Activated naive CD4-positive, alpha-beta T cell treated with anti-CD3 and anti-CD28 coated beads, Interleukin-2, amount 50 U/mL, for 72 hours (primary cell): ENCODE measurements at places on chromosomes 1 and 21.

GRCh38 chr1:15627343-15627988, 10.2 kb downstream of the DDI2 start:
- no peak for DNase-seq

- DNase-seq = no peak
These were observed 135.5 kb upstream of the GRIK3 start for GRCh38 chr1:37169743-37170275.

DNA sequence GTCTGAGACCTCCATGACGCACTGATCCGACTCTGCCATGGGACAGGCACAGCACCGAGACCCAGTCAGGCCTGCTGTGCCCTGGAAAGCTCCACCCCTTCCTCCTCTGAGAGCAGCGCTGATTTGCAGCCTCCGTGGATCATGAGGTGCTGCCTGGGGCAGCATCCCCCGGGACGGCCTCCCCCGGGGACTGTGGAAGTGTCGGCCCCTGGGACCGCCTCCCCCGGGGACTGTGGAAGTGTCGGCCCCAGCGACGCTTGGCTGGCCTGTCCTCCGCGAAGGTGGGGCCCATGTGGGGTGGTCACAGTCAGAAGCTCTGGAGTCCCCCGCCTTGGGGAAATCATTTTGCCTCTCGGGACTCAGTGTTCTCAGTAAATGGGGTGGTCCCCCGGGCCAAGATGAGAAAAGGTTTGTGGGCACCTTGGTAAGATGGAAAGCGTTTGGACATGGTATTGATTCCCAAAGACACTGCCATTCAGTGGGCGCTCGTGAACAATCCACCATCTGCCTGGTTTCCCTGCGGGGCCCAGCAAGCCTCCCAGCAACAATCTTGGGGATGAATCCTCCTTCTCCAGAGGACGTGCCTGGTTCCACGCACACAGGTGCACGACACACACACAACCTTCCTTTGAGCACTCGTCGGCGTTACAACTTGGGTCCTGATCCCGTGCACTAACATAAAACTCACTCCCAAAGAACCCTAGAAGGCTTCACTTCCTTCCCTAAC, 3.0 kb downstream of the TFF2 start:
- DNase-seq = no peak

GRCh38 chr1:24451746-24452145, 36.1 kb downstream of the NIPAL3 start:
- no peak for DNase-seq

GRCh38 chr21:35179990-35180540, 131.0 kb upstream of the RUNX1 start:
- DNase-seq = no peak

GRCh38 chr1:7076572-7076971, 291.3 kb downstream of the CAMTA1 start:
- DNase-seq = no peak

DNA sequence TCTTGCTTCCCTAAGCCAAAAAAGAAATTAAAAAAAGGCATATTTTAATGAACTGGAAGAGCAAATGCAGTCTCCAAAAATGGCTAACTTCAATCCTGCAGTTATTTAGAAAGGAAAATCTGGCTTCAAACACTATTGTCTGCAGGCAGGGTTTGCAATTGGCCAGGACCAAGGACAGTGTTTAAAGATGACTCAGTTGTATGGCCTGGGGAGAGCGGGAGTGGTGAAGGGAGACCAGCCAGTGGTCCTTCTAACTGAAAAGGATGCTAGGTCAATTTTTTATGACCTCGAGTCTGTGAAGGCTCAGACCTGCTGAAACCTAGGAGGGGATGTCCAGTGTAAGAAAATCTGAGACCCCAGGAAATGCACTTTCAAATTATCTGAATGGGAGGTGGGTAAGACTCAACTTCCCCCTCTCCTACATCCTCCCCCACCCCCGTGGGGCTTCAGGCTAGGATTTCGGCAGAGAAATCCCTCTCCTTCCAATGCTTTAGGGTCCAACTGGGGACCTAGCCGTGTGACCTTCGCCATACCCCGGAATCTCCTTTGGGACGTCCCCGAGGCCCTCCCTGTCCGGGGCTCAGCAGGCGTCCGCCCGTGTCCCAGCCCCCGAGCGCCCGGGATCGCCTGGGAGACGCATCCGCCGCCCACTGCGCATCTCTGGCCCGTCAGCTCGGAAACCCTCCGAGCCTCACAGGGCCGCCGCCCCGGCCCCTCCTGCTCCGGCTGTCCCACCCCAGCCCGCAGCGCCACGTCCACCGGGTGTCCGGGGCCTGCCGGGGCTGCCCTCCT, 602 bp upstream of the RIMKLA start:
- no peak for DNase-seq

DNA sequence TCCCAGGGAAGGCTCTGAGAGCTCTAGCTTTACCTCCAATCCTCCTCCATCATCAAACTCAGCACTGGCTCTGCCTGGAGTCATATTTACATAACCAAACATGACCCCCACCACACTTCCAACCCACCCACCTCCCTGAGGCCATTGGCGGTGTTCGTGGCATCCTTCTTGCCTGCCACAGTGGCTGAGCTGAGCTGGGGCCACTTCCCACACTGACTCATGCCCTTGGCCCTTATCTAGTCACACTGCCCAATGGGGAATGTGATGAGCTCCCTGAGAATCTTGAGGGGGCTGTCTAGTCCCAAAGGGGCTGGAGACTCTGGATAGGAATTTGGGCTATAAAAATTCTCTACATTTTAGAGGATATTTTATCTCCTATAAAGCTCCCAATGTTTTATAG, 230.9 kb upstream of the IRF2BP2 start:
- no peak for DNase-seq

DNA sequence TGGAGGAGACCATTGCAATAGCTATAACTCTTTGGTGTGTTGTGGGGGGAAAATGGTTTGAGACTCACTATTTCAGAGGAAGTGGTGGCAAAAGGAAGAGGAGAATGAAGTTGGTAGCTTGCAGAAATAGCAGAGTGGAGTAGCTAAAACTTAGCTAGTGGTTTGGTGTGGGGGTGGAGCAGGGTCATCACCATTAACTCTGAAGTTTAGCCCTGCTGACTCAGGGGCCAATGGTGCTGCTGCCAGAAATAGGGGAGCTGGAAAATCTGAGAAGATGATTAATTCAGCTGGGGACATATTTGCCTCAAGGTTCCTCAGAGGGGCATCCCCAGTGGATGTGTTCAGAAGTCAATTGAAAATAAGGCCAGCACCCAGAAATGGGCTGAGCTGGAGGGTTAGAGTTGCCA, 65.4 kb downstream of the RUNX1 start:
- DNase-seq = peak; percentile 53

DNA sequence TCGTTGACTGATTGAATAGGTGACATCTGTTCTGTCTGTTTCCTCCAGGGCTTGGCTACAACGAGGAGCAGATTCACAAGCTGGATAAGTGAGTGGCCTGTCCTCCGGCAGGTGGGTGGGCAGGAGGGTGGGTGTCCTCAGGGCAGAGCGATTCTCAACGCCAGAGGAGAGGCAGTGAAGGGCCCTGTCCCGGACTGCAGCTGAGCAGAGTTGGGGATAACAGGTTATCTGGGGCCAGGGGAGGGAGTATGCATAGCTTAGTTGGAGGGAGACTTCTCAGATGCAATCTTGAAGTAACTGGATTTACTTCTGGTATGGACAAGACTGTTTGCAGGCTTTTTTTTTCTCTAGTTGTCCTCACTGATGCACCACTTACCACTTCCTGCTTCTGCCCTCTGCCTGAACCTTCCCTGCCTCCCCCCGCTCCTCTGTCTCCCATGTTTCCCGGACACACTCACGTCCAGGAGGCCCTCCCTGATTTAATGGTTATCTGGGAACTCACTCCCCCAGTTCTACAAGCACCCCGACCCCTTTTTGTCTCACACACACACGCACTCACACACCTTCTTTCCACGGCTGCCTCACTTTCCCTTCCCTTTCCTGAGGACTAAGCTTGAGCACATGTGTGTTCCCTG, 16.4 kb upstream of the RASSF5 start:
- no peak for DNase-seq

- DNase-seq = no peak
These were observed 15.9 kb upstream of the CD58 start for GRCh38 chr1:116586741-116587143.

- no peak for DNase-seq
These were observed 9.0 kb downstream of the NPR1 start for GRCh38 chr1:153687346-153688125.

DNA sequence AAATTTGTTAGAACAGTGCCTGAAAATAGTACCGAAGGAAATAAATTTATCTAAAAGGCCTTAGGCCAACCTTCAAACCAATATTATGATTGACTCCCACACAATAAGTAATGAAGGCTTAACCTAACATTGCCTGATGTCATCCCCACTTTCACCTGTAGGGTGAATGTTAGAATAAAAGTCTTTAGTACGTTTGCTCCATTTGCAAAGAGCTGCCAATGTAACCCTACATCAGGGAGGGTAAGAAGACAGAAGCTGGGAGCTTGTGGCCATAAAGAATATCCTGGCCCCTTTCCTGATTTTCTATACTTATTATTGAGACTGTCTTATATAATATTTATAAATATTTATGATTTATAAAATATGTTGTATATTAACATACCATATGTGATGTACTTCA, 661.8 kb upstream of the CXADR start:
- no peak for DNase-seq

- no peak for DNase-seq
These were observed 233.8 kb upstream of the USP25 start for GRCh38 chr21:15495965-15496364.

DNA sequence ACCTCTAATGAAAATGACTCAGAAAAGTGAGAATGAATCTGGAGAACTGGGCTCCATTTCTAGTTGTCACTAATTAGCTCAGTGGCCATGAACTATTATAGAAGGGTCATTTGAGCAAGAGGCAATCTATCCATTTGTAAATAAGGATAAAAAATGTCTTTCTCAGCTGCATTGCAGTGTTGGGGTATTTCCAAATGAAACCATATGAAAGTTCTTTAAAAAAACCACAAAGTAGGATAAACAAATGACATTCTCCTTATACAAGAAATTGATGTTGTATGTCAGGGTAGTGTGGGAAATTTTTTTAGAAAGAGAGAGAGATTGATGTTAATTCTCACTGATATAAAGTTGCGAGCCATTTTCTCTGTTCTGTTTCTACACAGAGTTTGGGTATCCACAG, 26.0 kb downstream of the FMO3 start:
- no peak for DNase-seq

DNA sequence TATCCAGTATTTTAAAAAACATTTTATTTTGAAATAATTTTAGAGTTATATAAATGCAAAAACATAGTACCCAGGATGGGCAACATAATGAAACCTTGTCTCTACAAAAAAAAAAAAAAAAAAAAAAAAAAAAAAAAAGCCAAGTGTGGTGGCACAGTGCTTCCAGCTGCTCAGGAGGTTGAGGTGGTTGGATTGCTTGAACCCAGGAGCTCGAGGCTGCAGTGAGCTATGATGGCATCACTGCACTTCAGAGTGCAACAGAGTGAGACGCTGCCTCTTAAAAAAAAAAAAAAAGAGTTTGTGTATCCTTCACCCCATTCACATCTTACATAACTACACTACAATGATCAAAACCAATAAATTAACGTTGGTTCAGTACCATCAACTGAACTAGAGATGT, 115.6 kb upstream of the KIF26B start:
- no peak for DNase-seq

GRCh38 chr1:63663301-63663700, 70.1 kb downstream of the PGM1 start:
- DNase-seq = no peak

DNA sequence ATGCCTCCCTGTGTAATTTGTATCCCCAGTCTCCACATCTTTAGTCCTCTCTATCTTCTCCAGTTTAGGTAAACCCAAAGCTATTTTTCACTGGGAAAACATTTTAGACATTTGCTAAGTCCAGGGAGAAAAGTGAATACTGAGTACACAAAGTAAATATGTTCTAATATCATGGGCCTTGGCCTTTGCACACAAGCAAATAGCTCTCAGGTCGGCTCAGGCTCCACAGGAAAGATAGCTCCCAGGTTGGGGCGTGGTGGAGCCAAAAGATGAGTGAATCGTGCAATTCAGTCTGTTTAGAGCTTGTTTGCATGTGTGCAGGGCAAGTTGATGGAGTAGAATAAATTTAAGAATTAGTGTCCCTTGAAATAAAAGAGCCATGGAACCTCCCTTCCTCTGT, 7.9 kb downstream of the RGSL1 start:
- no peak for DNase-seq

GRCh38 chr1:239963856-239964255, 127.8 kb upstream of the FMN2 start:
- no peak for DNase-seq

DNA sequence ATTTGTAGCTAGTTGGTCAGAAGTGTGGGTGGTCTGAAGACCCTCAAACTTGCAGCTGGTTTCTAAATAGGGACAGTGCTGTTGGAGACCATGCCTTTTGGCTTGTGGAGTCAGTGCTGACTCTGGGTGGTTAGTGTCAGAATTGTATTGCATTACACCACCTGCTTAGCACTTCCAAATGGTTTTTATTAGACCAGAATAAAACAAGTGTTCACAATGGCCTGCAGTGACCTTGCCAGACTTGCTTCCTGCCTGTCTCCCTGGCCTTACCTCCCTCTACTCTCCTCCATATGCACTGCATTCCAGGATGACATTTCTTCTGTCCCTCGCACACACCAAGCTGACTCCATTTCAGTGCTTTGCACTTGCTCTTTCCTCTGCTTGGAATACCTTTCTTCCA, 72.7 kb upstream of the CNIH3 start:
- no peak for DNase-seq

DNA sequence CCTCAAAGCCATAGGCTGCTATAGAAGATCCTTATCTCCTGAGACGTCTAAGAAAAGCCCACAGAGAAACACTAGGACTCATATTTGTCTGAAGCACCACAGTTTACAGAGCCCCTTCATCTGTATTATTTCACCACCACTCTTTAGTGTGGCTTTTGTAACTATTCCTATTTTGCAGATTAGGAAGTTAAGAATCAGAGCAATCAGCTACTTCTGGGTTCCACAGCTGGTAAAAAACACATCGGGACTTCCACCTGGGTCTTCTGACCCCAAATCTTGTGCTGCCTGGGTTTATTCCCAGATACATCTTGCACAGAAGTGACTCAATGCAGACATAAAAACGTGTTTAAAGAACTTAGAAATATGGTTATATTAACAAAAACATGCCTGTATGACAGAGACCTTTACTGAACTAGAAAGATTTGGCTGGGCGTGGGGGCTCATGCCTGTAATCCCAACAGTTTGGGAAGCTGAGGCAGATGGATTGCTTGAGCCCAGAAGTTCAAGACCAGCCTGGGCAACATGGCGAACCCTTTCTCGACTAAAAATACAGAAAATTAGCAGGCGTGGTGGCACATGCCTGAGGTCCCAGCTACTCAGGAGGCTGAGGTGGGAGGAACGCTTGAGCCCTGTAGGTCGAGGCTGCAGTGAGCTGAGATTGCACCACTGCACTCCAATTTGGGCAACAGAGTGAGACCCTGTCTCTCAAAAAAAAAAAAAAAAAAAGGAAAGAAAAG, 40.9 kb downstream of the ELK4 start:
- peak; percentile 2 for DNase-seq

DNA sequence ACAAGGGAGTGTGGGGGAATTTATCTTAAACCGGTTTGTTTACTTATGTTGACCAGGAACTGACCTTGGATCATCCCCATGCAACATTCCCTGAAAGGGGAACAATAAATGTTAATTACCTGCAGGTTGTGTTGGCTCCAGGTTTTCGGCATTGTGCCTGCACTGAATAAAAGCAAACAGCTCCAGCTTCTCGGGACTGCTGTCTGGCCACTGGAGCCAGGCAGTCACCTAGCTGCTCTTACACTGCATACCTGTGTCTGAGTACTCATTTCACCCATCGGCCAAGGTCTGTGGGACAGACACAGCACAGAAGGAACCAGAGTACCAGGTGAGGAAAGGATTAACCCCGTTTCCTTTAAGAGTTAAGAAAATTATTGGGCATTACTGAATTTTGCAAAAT, 32.7 kb upstream of the CTBS start:
- DNase-seq = no peak

- DNase-seq = no peak
These were observed 154.1 kb downstream of the TGFBR3 start for GRCh38 chr1:91731815-91732214.
